Right cardiac atrium (tissue), 5 donors: ENCODE measurements at places on chromosomes 4 and X. TPM values are rescaled to one million over a fixed set of nuclear protein-coding genes. Genes with fewer than 3 reads are reported as not detected.

Gene F11
- not detected for total RNA-seq

Gene USO1
- 98.1 TPM for total RNA-seq

Gene OTUD6A
- not detected for total RNA-seq

Gene BST1
- 9.4 TPM for total RNA-seq

Gene OTC
- 1.0 TPM for total RNA-seq

Gene ZGRF1
- total RNA-seq, result 2.4 TPM

Gene LAP3
- total RNA-seq, result 41.3 TPM

Gene RELL1
- total RNA-seq, result 19.3 TPM

Gene RTL5
- total RNA-seq, result 5.7 TPM

Gene PFKFB1
- total RNA-seq, result not detected

Gene DDX60
- total RNA-seq, result 9.2 TPM

Gene NPY1R
- total RNA-seq, result 11.3 TPM

Gene FGFBP2
- 6.3 TPM for total RNA-seq

Gene SSX4B
- total RNA-seq, result not detected

Gene DRD5
- total RNA-seq, result not detected

Gene FGFR3
- total RNA-seq, result 9.9 TPM

Gene TMPRSS11B
- total RNA-seq, result not detected

Gene MAGEA2B
- total RNA-seq, result not detected

Gene HSFX1
- 3.1 TPM for total RNA-seq

Gene SPANXN3
- not detected for total RNA-seq

Gene MMRN1
- total RNA-seq, result 5.8 TPM

Gene DAPP1
- total RNA-seq, result 0.86 TPM

Gene TMEM175
- 21.9 TPM for total RNA-seq

Gene APLN
- 10.5 TPM for total RNA-seq

Gene GRIA3
- total RNA-seq, result 4.0 TPM

Gene CPLX1
- 2.1 TPM for total RNA-seq

Gene UGT2B17
- total RNA-seq, result 0.12 TPM

Gene ATP11C
- total RNA-seq, result 8.7 TPM

Gene SOD3
- 129 TPM for total RNA-seq

Gene CENPE
- 0.62 TPM for total RNA-seq

Gene TAB3
- total RNA-seq, result 14.7 TPM

Gene CISD2
- 21.2 TPM for total RNA-seq

Gene DDIT4L
- 2.7 TPM for total RNA-seq

Gene RNF113A
- total RNA-seq, result 9.4 TPM

Gene TRAM1L1
- 1.2 TPM for total RNA-seq

Gene RNF212
- total RNA-seq, result 2.4 TPM

Gene FGFBP1
- not detected for total RNA-seq

Gene MTCP1
- 54.5 TPM for total RNA-seq

Gene HMGN5
- 5.6 TPM for total RNA-seq

Gene MPP1
- total RNA-seq, result 25.3 TPM

Gene CDKN2AIP
- total RNA-seq, result 11.4 TPM

Gene RTL9
- 0.54 TPM for total RNA-seq

Gene CEP44
- total RNA-seq, result 19.3 TPM

Gene IL2RG
- 3.5 TPM for total RNA-seq

Gene TLR1
- total RNA-seq, result 7.1 TPM

Gene MAGIX
- total RNA-seq, result 16.6 TPM

Gene SLC49A3
- total RNA-seq, result 19.5 TPM

Gene CAPN6
- total RNA-seq, result 0.08 TPM

Gene ZNF674
- total RNA-seq, result 3.2 TPM

Gene PGAM4
- total RNA-seq, result not detected

Gene NOX1
- total RNA-seq, result not detected

Gene TRPC3
- total RNA-seq, result 0.20 TPM

Gene ANKRD50
- 11.5 TPM for total RNA-seq

Gene TRIML1
- not detected for total RNA-seq

Gene NCBP2L
- total RNA-seq, result not detected

Gene STS
- 8.1 TPM for total RNA-seq

Gene GBA3
- not detected for total RNA-seq

Gene PF4V1
- not detected for total RNA-seq
